ENCODE measurements at places on chromosomes 12 and 14.

- no peak for DNase-seq
Observed at GRCh38 chr14:91041450-91041849, 19.0 kb downstream of the RPS6KA5 start.

DNA sequence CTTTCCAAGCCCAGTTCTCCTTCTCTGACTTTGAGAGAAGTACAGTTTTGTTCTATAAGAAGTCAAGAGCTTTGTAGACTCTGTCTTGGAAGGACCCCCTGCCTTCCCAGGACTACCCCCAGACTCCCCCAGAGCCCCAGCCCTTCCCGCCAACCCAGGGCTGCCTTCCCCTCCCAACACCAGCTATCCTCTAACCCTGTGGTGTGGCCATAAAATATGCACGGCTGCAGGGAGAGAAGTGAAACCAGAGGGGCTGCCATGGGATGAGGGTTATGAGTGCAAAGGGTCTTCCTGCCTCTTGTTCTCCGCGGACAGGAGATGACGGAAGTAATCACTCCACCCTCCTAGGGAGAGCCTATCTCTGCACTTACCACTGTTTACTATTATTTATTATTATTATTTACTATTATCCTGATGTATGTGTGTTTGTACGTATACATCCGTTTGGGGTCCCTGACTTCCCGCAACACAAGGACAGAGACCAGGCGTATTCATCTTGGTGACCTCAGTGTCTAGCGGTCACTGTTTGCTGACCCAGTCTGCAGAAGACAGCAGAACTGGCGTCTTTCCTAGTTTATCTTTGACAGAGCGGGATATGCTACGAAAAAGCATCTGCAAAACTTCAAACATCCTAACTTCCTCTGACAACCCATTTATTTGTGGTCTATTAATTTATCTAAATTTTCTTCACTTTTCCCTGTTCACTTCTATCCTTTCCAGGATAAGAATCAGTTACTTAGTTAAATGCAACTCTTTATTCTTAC is 3.5 kb upstream of the SCNN1A start:
- DNase-seq: no peak

DNA sequence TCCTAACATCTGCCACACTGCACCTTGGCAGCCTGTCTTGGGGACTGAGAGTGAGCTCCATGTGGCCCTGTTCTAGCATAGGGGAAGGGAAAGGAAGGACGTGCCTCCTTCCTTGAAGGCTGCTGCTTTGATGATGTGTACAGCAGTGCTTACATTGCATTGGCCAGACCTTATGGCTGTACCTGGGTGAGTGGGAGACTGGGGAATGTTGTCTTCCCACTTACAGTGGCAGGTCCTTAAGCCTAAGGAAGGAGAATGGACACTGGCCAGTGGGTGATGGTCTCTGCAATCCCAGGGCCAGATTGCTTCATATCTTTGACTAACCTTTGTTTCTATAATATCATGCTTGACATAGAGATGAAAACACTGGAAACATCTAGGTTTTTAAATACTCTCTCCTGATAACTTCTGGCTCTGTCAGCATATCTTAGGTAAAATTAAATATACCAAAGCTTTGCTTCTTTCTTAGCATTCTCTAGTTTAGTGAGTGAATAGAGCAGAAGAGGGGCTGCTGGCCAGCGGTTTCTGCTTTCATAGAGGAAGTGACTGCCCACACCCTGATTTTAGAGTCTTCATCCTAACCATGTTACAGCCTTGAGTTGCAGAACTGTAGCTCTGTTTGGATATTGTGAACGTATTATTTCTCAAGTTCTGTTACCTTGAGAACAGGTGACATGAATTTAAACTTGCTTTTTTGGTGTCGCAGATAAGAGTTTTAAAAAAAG is 27.2 kb downstream of the KLC1 start:
- DNase-seq: no peak

GRCh38 chr14:80087411-80087810 is 123.9 kb downstream of the DIO2 start:
- no peak for DNase-seq

DNA sequence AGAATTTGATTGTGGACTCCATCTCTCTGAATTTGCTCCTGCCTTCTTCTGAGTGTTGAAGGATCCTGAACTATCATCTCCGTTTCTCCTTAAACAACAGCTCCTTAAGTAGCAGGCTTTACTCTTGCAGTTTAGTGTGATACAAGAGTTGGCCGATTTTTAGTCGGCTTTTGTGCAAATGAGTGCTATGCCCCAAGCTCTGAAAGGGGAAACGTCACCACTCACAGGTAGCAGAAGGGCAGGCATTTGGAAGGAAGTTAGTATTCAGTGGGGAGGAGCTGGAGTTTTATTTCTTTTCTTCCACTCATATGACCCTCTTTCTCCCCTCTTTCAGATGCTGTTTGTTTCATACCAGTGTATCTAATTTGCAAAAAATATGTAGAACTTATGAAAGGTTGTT is 36.5 kb upstream of the LRRC10 start:
- no peak for DNase-seq

DNA sequence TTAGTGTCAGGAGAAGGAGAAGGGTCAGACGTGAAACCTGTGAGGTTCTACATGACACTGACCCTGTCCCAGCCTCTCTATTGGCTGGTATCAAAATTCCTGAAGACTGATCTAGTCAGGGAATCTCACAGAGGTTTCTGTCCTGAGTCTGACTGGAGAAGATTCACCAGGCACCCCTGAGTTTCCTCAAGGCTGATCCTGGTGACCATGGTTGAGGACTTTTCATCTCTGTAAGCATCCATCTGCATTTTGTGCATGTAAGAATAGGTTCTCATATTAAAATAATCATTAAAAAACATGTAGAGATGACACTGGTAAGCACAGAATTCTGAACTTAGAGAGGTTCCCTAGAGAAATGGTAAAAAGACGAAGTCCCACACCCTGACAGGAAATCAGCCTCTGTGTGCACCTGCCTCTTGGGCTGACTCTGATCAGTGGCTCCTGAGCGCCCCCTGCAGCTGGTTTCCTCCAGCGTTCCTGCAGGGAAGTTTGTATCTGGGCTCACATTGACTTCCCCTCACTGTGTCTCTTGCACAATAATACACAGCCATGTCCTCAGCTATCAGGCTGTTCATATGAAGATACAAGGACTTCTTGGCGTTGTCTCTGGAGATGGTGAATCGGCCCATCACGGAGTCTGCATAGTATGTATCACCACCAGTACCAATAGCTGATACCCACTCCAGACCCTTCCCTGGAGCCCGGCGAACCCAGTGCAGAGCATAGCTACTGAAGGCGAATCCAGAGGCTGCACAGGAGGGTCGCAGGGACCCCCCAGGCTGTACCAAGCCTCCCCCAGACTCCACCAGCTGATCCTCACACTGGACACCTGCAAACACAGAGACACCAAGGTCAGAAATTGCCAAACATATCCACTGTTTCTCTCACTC is 991.9 kb downstream of the TMEM121 start:
- DNase-seq: peak; percentile 68

GRCh38 chr12:46711756-46712155 is 114.0 kb downstream of the SLC38A4 start:
- DNase-seq: no peak

DNA sequence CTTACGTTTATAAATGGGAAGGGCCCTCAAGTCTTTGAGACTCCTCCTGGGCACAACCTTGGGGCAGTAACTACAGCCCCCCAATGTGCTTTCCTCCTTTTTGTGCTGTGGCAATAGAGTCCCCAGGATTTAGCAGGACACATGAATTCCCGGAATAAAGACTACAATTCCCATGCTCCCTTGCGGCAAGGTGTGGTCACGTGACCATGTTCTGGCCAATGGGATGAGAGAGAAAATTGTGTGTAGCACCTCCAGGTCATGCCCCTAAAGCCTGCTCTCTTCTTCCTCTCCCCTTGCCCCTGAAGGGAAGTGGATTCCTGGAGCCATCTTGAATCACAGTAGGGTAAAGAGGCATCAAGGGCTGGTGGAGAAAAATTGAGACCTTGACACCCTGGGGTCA is 295.1 kb upstream of the SFSWAP start:
- no peak for DNase-seq

GRCh38 chr14:37124614-37125013 is 47.8 kb downstream of the SLC25A21 start:
- DNase-seq: no peak

DNA sequence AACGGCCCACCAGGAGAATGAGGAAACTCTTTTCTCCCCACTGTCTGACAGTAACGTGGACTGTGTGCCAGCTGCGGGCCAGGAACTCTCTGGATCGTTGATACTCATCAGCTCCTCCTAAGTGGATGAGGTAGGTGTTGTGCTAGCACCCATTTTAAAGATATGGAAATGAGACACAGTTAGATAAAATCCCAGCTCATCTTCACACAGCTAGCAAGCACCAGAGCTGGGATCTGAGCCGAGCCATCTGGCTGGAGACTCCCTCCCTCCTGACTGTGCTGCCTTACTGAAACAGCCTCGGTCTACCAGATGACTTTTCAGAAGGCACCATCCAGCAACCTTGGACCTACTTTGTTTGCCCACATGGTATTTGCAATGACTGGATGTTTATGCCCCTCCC is 49.2 kb downstream of the TMEM132D start:
- no peak for DNase-seq

- DNase-seq: no peak
Observed at GRCh38 chr14:20614038-20614840, 23.1 kb upstream of the RNASE12 start.

DNA sequence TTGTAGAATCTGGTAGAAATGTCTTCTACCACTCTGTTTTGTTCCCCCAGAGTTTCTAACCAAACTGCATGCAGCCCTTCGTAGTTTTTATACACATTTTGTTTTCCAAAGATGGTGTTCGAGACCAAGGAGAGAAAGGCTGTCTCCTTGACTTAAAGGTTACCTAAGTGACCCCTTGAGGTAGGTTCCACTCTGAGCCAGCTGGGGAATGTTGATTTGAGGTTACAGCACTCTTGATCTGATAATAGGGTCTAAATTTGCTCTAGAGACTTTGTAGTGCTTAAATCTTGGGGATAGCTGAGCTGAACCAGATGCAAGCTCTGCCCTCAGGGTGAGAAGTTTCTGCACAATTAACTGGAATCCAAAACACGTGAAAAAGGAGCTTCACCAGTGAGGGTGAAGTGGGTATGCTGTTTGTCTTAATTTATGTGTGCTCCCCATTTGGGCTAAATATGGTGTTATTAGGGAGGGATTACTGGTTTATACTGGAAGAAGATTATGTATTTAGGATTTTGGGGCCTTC is 3.1 kb downstream of the TMBIM6 start:
- no peak for DNase-seq
